ENCODE measurements at places on chromosomes 16 and 17. TPM values are rescaled to one million over a fixed set of nuclear protein-coding genes. Genes with fewer than 3 reads are reported as not detected.

- no peak for DNase-seq
Measured at GRCh38 chr17:80012765-80013741, 22.6 kb downstream of the TBC1D16 start.

DNA sequence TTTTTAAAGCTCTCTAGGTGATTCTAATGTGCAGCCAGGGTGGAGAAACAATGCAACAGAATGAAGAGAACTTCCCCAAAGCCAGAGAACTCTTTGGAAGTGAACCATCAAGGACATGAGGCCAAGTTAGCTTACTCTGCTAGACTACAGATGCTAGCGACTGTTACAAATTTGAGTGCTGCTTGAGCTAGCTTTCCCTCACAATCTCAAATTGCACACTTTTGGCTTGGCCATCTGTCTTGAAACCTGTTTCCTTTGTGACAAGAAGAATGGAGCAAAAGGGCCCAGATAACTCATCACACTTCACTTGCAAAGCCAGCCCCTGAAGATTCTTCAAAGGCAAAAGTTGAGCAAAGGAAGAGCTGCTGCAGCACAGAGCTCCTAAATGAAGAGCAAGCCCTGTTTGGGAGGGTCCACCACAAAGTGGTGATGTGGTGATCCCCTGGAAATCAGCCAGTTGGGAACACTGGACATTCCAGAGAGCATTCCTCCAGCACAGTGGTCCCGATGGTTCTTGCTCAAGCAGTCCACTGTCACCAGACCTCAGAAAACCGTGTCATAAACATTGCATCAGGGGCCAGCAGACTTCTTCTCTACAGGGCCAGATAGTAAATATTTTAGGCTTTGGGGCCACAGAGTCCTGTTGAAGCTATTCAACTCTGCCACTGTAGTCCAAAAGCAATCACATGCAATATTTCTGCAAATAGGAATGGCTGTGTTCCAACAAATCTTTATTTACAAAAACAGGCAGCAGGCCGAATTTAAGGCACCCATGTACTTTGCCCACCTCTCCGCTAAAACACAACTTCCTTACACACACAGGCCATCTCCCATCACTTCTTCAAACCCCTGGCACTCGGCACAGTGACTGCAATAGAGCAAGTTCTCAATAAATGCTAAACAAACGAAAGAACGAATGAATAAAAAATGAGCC is 21.2 kb downstream of the SLC39A11 start:
- DNase-seq, result no peak

DNA sequence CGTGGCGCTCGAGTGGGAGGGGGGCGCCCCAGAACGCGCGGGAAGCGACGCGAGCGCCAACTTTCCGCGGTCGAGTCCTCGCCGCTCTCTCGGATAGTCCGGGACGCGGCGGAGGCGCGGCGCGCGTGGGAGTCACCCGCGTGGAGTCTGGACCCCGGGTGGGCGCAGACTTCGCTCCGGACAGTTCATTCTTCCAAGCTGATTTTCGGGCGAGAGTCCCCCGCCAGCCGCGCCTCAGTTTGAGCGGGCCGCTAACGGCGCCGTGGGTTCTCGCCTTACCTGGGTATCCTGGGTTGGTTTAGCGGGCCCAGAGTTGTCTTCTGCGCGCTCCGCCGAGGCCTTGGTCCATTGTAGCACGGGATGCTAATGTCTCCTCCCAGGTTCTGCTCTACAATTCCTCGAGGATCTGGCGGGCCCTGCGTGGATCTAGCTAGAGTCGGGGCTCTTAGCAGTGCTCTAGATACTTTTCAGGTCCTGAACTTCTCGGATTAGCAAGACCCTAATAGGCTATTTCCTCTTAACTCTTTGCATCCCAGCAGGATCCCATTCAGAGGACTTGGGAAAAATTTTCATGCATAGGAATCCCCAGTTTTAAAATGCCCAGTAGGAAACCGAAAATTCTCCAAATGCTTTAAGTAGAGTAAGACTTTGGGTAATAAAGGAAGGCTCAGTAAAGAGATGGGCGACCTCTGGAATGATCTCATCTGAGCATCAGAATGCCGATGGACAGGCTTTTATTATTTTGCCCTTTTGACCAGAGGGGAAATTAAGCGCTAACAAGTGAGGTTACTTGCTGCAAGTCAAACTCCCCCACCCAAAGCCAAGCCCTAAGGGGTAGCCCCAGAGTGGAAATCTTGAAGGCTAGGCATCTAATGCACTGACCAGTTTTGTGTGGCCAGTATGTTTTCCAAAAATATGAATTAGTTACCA is 537 bp upstream of the GJC1 start:
- DNase-seq, result no peak

DNA sequence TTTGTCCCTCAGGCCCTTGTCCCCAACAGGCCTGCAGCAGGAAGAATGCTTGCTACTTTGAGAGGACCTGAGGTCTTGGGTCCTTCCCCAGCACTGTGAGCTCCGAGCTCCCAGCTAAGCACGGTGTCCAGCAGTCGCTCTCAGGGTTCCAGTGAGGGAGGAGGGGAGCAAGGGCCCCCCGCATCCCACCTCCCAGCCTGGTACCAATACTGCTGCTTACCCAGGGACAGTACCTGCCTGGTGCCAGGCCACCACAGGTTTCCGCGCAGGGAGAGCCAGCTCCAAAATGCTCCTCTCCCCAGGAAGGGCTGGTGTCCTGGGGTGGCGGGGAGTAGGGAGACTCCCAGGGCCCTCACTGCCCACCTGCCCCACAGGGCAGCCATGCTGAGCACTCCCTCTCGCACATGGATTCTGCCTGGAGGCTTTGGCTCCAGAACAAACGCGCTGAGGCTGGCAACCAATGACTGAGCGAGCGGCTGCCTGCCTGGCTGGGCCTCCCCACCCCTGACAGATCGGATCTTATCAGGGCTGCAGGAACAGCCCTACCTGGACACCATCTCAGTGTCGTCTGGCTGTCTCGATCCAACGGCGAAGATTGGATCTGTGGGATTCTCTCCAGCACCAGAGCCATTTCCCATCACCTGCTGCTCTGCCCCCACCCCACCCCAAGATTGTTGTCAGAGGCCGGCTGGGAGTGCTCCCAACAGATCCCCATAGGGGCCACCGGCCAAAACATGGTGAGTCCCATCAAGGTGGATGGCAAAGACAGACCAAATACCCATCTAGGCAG is 2.4 kb downstream of the DOK4 start:
- no peak for DNase-seq

DNA sequence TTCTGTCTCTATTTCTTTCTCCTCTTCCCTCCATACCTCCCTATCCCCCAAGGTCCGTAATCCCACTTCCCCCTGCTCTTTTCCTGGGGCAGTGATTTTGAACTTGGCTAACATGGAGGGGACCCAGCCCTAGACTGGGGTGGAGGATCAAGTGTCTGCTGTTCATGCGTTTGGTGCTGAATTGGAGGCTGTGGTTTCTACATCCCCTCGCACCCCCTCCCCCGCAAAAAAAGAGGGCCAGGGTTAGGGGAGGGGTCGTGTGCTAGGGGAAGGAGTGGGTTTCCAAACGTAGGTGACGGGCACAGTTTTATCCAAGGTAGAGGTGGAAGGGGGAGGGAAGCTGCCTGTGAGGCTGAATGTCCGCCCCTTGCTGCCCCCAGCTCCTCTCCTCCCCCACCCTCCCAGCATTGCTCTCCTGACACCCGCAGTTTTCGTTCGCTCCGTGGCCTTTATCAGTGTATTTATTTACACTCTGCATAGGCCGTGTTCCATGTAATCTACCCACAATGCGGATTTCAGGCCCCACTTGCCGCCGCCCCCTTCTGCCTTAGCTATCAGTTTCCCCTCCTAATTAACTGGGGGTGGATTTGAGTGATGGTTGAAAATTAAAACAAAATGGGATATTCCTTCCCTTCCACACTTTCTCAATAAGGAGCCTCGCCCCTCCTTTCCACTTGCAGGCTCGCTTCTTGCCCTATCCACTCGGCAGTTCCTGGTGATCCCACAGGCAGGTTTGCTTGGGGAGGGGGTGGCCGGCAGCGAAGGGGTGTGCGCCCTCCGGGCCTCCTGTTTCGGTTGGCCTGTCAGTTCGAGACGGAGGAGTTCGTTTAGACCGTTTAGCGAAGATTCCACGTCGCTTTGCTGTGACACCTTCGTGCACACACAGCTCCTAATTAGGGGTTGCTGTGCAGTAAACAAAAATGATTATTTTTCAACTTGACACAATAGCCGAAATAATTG is 2.0 kb downstream of the GNAO1 start:
- DNase-seq, result no peak

DNA sequence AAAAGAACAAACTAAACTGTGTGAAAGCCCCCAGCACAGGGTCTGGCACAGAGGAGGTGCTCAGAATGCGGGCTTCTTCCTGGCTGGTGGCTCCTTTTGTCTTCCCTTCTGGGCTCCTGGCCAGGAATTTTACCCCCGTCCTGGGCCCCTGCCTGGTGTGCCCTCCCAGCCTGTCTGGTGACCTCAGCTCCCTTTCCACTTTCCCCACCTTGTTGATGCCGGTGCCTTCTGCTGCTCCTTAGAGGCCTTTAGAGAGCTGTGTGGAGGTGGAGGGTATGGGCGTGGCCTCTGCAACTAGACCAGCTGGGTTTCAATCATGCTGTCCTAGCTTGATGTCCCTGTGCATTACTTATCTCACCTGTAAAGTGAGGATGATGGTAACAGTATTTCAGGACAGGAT is 16.8 kb downstream of the PIRT start:
- no peak for DNase-seq

DNA sequence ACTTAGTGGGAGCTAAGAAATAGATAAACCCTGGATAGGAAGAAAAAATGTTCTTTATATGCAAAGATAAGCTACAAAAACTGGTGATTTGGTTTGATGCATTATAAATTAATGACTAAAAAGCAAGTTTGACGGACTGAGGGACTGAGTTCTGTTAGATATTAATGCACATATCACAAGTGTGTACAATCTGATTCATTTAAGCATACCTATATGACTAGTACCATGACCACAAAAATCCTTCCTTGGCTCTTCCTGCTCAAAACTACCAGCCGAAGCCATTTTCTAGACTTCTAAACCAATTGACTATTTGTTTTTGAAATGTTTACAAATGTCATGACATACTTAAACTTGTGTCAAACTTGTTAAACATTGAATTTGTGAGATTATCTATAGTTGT is 374.5 kb upstream of the MON1B start:
- DNase-seq, result no peak

DNA sequence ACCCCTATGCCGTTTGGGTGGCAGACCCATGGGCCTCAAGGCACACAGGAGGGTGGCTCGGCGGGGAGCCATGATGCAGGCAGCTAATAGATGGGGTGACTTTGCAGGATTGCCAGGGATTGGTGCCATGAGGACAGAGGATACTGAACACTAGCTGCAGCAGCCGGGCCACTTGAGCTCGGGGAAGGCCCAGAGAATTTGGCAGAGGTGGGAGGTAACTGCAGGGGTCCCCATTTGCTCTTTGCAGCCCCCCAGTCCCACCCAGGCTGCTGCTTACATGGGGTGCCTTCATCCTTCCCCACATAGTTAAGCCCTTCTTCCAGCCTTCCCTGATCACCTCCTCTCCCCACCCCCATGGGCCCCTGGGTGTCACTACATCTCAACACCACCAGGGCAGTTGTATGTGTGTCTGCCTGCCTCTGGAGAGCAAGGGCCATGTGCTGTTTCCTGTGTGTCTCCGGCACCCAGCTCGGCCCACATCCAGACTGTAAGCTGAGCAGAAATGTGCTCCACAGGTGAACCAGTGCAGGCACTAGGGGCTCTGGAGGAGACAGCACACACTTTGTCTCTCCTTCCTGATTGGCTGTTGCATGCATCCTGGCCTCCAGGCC is 52.0 kb downstream of the SREBF1 start:
- DNase-seq, result no peak

- no peak for DNase-seq
Measured at GRCh38 chr17:63537991-63538692, 12.1 kb upstream of the DCAF7 start.

DNA sequence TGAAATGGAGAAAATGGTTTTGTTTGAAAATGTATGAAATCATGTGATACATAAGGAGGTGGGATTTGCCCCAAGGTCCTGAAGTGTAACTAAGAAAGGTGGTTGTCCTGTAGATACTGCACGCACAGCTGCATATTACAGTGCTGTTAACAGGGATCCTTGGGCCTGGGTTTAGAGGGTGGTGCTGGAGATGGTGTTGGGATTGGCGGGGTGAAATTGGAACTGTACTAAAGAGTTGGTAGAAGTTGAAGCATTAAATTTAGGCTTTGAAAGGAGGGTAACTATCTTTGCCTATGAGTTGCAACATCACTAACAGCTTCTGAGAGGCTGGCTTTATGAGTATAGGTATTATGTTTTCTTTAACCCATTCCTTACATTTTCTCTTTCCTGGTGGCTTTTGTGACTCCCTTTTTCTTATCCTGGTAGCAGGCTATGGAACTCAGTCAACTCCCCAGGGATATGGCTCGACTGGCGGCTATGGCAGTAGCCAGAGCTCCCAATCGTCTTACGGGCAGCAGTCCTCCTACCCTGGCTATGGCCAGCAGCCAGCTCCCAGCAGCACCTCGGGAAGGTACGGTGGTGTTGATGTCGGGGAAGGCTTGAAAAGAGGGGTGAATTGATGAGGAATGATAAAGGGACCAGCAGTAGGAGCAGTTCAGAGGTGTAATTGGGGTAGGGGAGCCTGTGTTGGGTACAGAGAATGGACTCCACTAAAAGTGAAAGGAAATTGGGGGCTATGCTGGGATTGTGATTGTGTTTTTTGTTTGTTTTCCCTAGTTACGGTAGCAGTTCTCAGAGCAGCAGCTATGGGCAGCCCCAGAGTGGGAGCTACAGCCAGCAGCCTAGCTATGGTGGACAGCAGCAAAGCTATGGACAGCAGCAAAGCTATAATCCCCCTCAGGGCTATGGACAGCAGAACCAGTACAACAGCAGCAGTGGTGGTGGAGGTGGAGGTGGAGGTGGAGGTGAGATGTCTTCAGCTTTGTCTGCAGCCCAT is 3.8 kb downstream of the FUS start:
- no peak for DNase-seq

DNA sequence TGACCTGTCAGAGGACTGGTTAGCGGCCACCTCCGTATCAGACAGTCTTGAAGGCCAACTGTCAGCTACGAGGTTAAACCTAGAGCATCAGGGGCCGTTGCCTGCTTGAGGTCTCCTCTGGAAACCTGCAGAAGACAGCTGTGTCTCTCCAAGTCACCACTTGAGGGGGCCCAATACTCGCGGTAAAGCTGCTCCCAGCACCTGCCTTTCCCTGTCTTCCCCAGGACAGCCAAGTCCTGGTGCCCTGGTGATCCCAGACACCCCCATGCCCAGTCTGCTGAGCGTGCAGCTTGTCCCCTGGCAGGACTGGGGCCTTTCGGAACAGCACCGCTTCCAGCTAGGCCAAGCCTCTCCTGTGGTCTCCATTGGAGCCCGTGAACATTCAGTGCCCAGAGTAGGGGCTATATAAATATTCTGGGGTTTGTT is 80.1 kb downstream of the DNAH17 start:
- peak; percentile 73 for DNase-seq

The CFAP97D1 gene
- not detected for total RNA-seq

The IGFBP4 gene
- total RNA-seq, result 505 TPM

The EXOC3L1 gene
- 5.2 TPM for total RNA-seq
